ENCODE measurements at places on chromosomes 12 and 14. TPM values are rescaled to one million over a fixed set of nuclear protein-coding genes. Genes with fewer than 3 reads are reported as not detected.

Gene LRRC43
- total RNA-seq, result 0.79 TPM

Gene RAD51AP1
- total RNA-seq, result 12.0 TPM

Gene ALDH6A1
- total RNA-seq, result 26.8 TPM

Gene NRIP2
- not detected for total RNA-seq

Gene EPYC
- not detected for total RNA-seq

Gene AJUBA
- total RNA-seq, result 19.0 TPM

Measured in aortic smooth muscle cell (primary cell).